ENCODE measurements at places on chromosomes 2 and 18. TPM values are rescaled to one million over a fixed set of nuclear protein-coding genes. Genes with fewer than 3 reads are reported as not detected.

Gene FABP1
- polyA plus RNA-seq = 1.0 TPM

Gene MGAT4A
- 8.3 TPM for polyA plus RNA-seq

Gene CNTNAP5
- polyA plus RNA-seq = 0.90 TPM

Gene DNAJC5G
- not detected for polyA plus RNA-seq

Gene HIBCH
- 12.4 TPM for polyA plus RNA-seq

Gene ABCB11
- not detected for polyA plus RNA-seq

Gene CD302
- polyA plus RNA-seq = 3.7 TPM

Gene REG3G
- polyA plus RNA-seq = not detected

Gene CIDEA
- polyA plus RNA-seq = 1.5 TPM

Gene COL3A1
- polyA plus RNA-seq = 13.5 TPM

Gene DSEL
- polyA plus RNA-seq = 0.92 TPM

Gene FBLN7
- polyA plus RNA-seq = 32.4 TPM

Gene USP34
- polyA plus RNA-seq = 15.9 TPM

Gene VIL1
- polyA plus RNA-seq = not detected

DNA sequence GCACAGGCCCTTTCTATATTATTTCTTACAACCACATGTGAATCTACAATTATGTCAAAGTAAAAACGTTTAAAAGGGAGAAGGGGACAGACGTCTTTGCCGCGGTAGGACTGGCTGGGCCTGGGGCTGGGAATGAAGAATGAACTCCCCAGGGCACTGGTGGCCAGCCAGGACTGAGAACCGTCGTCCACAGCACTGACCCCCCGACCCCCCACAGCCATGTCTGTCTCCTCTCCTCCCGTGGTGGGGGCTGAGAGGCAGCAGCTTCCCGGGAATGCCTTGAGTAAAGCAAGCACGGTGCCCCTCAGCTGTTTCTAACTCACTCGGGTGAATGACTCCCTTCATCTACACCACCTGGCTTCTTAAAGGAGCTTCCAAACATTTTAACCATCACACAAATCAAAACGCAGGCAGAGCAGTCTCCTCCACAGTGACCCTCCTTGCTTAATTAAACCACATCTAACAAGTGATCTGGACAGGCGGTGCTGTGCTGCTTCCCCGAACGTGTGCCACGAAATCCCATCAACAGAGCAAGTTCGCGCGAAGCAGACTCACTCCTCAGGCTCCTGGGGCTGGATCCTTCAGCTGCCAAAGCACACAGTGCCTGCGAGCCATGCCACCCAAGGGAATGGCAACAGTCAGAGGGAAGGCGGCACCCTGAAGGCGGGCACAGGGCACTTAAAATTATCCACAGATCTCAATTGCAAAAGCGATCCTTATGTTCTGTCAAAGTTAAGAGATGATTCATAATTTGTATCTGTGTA is 217.7 kb downstream of the EIPR1 start:
- DNase-seq = peak; percentile 31

GRCh38 chr18:48342581-48342980 is 66.6 kb downstream of the ZBTB7C start:
- no peak for DNase-seq

GRCh38 chr2:201860636-201861066 is 54.3 kb downstream of the CDK15 start:
- peak; percentile 92 for DNase-seq

- DNase-seq = no peak
These were observed 29.9 kb upstream of the STAT4 start for GRCh38 chr2:191180713-191181112.

GRCh38 chr2:170354388-170354787 is 176.4 kb downstream of the MYO3B start:
- peak; percentile 67 for DNase-seq

- no peak for DNase-seq
These were observed 157.5 kb downstream of the TGIF1 start for GRCh38 chr18:3607309-3608098.

- DNase-seq = peak; percentile 75
These were observed 20.8 kb upstream of the TMX3 start for GRCh38 chr18:68735483-68736343.

- DNase-seq = no peak
These were observed 175.2 kb upstream of the SPATS2L start for GRCh38 chr2:200131307-200131706.

DNA sequence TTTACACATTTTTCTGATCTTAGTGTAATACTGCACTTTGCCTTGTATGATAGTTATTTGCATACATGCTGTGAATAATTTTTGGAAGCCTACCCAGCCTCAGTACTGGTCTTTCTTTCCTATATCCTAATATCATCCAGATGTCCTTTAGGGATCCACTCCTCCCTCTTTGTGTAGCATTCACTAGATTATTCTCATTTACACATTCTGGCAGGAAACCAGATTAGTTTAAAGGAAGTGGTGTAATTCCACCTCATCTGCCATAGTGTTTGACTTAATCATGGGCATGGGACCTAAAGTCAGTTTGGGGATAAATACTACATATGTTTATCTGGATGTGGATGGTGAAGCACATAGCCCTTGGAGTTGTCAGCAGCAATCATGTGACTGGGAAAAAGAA is 444.9 kb upstream of the MAP2 start:
- no peak for DNase-seq

DNA sequence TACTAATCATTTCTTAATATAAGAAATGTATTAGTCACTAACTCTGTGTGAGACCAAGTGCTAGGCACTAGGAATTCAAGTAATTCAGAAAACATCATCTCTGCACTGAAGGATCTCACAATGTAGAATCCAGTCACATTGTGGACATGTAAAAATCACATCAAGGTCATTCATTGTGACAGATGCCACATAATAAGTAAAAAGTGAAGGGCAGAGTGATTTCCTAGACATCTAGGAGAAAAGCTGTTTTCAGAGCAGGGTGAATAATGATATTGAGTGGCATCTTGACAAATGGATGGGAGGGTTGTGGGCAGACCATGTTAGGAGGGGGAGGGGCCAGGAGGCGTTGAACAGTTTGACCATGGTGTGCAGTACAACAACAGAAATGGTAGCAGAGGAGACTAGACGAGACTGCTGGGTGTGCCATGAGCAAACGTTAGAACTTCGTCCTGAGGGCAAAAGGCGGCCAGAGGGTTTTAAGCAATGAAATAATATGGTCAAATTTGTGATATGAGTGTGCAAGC is 93.8 kb downstream of the DTNA start:
- DNase-seq = no peak

- DNase-seq = peak; percentile 51
These were observed 693 bp upstream of the LRP2 start for GRCh38 chr2:169362894-169363559.

DNA sequence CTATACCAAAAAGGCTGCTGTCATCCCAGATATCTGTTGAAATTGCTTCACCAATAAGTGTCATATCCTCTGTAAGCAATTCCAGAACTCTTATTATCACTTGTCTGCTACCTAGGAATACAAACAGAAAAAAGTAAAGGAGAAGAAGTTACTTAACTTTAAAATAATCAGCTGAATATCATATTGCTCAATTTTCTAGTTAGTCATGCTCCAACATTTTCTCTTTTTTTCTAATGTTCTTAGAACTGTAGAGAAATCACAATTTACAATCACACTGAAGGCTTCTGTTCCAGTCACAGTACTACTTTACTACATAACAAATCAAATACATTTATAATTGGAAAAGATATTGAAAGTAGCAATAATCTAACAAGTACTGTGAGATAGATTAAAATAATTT is 17.4 kb downstream of the RTTN start:
- DNase-seq = no peak

- no peak for DNase-seq
These were observed 70.4 kb downstream of the GNAL start for GRCh38 chr18:11759456-11759855.

DNA sequence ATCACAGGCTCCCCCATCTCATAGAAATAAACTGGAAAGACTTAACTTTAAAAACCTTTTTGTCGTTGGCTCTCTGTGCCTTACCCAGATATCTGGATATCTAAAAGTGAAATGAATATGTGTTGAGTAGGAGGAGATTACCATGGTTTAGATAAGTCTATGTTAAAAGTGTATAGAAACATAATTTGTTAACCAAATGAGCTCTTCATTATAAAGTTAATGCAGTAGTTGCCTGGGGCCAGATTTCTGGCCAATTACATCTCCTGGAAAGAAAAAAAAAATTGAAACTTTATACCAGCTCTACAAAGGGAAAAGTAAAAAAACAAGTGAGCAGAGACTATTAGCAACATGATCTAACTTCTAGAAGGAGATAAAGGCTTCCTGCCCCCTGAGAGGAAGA is 259.6 kb upstream of the UBE2E3 start:
- no peak for DNase-seq

DNA sequence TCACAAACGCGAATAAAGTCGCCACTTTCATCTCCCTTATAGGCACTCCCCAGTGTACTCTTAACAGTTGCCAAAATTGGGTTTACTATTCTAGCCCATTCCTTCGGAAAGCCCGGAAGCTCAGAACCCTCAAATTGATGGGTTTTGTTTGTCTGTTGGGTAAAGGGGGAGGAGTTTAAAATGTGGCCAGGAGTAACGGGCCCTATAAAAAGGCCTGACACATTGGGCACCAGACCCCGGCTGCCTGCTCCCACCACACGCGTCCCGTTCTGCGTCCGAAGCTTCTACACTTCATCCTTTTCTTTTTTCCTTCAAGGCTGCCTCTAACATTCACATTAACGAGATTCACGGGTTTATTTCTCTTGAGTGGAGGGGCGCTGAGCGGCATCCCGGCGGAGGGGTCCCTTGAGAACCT is 837 bp downstream of the NHEJ1 start:
- DNase-seq = peak; percentile 25

- no peak for DNase-seq
These were observed 141.7 kb upstream of the GPC1 start for GRCh38 chr2:240293557-240294461.

- no peak for DNase-seq
These were observed 48.2 kb downstream of the LIPG start for GRCh38 chr18:49610022-49610445.

GRCh38 chr2:11716689-11717321 is 29.6 kb upstream of the LPIN1 start:
- DNase-seq = no peak

- DNase-seq = no peak
These were observed 55.2 kb upstream of the RIOK3 start for GRCh38 chr18:23397907-23398306.

DNA sequence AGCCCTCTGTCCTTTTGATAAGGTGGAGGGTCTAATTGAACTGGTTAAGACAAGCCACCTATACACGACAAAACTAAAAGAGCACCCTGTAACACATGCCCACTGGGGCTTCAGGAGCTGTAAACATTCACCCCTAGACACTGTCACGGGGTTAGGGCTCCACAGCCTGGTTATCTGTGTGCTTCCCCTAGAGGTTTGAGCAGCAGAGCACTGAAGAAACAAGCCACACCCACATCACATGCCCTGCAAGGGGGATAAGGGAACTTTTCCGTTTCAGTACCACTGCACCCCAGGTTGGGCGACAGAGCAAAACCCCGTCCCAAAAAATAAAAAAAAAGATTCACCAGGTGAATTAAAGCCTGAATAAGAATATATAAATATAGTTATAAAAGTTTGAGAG is 913.7 kb upstream of the ACVR2A start:
- no peak for DNase-seq

DNA sequence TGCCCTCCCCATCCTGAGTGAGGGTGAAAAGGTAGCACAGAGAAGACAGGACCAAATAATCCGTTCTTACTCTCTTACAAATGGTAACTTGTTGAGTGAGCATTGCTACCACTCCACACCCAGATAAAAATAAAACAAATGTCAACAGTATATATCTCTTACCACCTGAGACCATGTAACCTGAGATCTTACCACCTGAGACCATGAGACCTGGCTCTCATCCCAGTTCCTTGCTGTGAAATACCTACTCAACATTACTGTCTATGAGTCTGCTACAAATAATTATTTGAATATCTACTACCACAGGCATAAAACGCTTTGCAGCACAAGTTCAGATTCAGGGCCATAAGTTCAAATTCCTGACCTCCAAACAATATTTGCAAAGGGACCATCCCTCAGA is 234.7 kb downstream of the C1D start:
- no peak for DNase-seq

DNA sequence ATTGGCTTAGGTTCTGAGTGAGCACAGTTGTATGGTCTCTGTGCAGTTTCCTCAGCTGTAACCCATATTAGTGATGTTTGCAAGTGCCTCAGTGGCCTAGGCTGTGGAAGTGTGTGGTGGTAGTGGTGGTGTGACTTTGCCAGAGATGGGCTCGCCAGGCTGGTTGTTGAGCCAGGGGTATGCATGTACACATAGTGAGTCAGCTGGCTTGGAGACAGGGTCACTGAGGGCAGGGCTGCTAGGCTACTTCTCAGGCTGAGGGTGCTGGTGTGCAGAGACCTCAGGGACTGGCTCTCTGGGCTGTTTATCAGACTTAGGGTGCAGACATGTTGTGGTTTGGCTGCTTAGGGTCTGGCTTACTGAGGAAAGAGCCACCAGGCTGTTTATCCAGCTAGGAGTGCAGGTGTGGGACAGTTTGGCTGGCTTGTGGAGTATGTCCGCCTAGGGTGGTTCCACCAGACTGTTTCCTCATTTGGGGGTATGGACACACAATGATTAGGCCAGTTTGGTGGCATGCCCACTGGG is 15.0 kb downstream of the APLF start:
- no peak for DNase-seq

GRCh38 chr2:238711346-238711745 is 136.5 kb upstream of the TWIST2 start:
- no peak for DNase-seq

GRCh38 chr2:237143676-237144440 is 58.2 kb downstream of the COPS8 start:
- no peak for DNase-seq

GRCh38 chr2:46286715-46287114 is 10.5 kb upstream of the EPAS1 start:
- no peak for DNase-seq
